SK-N-SH (cell line): ENCODE measurements at places on chromosomes 6 and 20.

- DNase-seq: no peak
Measured at GRCh38 chr6:16704401-16705045, 56.7 kb downstream of the ATXN1 start.

DNA sequence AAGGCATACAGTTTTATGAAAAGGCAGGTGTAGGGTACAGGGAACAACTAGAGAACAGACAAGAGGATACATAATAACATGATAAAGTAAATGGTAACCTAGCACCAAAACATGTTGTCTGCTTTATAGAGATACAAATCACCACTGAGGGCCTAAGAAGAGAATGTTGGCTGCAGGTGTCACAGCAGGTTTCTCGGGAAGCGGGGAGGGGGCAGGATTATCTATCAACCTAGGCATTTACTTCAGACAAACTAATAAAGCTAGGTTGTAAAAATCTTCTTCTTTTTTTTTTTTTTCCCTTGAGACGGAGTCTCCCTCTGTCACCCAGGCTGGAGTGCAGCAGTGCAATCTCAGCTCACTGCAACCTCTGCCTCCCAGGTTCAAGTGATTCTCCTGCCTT, 22.7 kb downstream of the PIM1 start:
- DNase-seq: no peak

DNA sequence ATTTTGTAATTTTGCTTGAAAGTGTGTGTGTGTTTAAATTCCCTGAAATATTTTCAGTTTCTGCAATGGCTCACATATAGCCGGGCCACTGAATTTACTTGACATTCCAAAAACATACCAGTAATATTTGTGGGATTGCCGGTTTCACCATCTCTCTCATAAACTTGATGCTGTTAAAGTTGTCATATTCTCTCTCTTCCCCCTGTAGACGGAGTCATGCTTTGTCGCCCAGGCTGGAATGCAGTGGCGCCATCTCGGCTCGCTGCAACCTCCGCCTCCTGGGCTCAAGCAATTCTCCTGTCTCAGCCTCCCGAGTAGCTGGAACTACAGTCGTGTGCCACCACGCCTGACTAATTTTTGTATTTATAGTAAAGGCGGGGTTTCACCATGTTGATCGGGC, 122.1 kb downstream of the TIAM2 start:
- DNase-seq: no peak

- peak; percentile 48 for DNase-seq
Measured at GRCh38 chr6:162442687-162443086, 284.9 kb downstream of the PRKN start.

- no peak for DNase-seq
Measured at GRCh38 chr6:74133073-74133472, 437.1 kb downstream of the CD109 start.

GRCh38 chr6:114187563-114187962, 155.3 kb downstream of the HS3ST5 start:
- DNase-seq: no peak

DNA sequence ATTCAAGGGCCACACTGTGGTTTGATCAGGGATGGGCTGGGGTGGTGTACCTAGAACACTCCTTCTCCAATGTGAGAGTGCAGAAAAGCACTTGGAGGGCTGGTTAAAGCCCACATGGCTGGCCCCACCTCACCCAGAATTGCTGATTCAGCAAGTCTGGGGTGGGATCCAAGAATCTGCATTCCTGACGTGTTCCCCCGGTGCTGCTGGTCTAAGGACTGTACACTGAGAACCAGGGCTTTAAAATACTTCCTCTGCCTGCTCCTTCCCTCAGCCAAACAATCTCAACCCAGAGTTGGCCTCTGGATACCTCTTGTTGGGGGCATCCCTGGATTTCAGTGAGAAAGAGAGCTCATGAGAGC, 13.4 kb upstream of the OCSTAMP start:
- DNase-seq: no peak

DNA sequence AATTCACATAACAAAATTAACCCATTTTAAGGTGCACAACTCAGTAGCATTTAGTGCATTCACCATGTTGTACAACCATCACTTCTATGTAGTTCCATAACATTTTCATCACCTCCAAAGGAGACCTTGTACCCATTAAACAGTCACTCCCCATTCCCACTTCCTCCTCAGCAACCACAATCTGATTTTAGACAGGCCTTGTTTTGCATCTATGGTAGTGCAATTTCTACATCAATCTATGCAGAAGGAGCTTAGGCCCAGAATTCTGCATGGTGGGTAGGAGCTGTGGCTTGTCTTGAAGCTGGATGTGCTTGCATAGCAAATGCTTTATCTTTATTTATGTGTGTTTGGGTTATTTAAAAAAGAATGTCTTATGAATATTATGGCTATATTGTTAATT, 13.5 kb upstream of the HLA-DQA1 start:
- DNase-seq: no peak

GRCh38 chr6:36484736-36485135, 41.9 kb downstream of the KCTD20 start:
- no peak for DNase-seq

DNA sequence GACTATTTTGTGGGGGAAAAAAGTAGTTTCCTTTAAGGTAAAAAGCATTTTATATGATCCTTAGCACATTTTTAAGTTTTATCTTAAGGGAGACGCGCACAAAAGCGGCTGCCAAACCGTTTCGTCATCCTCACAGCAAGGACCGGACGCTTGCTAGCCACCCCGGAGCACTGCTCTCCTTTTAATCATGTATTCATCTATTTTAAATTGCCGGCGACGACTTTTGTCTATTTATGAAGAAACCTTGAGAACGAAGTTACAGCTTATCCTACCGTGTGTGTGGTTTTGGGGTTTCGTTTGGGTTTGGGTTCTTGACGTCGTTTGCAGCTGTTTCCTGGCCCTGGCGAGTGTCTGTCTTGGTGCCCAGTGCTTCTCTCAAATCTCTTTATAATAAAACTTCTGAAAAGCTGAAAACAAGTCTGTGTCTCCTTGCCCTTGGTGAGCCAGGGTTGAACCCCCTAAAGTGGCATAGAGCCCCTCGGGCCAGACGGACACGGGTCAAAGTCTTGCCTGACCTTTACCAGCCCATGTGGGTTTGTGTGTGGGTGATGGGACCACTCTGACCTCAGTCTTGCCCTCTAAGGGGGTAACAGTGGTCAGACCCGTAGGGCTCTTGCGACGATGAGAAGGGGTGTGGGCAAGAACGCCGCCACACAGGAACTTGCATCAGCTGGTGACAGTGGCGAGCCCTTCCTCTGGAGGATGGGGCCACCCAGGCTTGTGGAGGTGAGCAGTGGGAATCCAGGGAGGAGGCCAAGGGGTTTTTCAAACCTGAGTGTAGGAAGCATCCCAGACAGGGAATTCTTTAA, 117.6 kb downstream of the JPH2 start:
- DNase-seq: no peak

DNA sequence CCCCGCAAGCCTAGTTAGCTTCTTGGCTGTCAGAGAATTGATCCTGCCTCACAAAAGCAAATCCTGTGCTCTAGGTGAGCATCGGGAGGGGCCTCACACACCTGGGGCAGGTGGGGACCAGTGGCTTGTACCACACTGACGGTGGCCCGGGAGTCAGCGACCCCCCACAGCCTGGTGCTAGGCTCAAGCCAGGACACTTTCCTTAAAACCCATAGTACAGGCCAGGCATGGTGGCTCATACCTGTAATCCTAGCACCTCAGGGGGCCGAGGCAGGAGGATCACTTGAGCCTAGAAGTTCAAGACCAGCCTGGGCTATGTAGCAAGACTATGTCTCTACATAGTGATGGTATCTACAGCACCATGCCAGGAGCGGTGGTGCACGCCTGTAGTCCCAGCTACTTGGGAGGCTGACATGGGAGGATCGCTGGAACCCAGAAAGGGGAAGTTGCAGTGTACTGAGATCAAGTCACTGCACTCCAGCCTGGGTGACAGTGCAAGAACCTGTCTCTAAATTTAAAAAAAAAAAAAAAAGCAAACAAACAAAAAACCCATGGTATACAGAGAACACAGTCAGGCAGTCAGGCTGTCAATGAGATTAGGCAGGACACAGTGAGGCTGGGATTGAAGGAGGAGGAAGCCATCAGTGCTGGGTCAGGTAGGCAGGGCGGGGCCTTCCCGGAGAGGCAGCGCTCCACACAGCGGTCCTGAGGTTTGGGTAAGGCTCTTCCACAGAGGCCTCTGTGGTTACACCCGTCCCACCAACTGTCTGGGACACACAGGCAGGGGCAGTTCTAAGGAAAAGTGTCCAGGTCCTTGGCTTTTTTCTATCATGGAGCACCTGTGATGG, 41.3 kb downstream of the SYNJ2 start:
- no peak for DNase-seq

DNA sequence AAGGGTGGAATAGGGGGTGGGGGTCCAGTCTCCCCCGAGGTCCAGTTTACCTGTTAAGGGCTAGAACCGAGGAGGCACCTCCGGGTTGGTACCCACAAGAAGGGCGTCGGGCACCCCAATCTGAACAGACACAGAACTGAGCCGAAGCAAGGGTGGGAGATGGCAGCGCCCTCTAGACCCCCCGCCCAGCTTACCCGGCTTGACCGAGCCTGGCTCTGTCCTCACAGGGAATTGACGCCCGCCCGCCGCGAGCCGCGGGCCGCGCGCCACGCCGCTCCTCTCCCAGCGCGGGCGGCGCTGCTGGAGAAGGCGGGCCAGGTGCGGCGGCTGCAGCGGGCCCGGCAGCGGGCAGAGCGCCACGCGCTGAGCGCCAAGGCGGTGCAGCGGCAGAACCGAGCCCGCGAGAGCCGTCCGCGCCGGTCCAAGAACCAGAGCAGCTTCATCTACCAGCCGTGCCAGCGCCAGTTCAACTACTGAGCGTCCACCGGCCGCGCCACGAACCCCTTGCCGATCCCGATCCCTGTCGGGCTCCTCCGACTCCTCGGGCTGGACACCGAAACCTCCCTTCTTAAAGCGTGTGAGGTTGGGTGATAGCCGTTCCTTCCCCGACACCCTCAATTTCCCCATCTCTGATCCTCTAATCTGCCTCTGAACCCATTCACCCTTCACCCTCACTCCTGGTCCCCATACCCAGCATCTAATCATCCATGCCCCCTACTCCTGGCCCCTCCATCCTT, 5.9 kb downstream of the TP53INP2 start:
- DNase-seq: peak; percentile 90

DNA sequence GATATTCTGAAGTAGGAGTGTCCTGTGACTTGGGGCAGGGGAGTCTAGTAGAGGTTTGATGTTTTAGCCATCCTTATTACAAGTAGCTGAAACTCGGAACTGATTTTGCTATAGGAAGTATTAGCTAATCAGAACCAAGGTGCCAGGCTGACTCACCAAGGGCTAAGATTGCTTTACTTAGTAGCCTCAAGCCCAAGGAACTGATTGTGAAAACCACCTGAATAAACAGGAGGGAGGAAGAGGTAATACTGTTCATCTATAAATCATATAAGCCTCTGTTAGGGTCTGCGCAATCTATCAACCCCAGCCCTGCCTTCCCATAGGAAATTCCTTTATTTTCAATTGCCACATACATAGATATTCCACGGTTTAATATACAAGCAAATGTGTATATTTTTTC, 54.4 kb downstream of the GNAS start:
- no peak for DNase-seq
